ENCODE measurements at places on chromosomes 1 and 21.

- DNase-seq, result no peak
Observed at GRCh38 chr1:19770436-19771190, 29.1 kb downstream of the TMCO4 start.

- DNase-seq, result no peak
Observed at GRCh38 chr1:206737729-206738201, 32.8 kb upstream of the IL19 start.

DNA sequence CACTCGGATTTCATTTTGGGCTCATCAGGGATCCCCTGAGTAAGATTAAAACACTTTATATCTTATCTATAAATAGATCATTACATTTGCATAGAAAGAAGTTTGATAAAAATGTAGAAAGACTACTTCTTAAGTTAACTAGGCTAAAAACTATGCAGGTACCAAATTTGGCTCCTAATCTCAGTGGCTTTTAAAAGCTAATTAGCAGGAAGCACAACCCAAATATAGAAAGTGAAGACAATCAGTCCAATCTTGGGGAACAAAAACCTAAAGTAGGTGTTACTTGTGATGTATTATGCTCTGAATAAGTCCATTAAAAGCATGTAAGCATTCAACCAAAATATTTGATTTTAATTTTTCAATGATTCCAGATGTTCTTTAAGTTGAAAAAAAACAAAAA lies 35.4 kb downstream of the SMYD3 start:
- no peak for DNase-seq

GRCh38 chr1:62285984-62286785 lies 33.0 kb downstream of the KANK4 start:
- DNase-seq, result no peak

GRCh38 chr1:55860798-55861519 lies 645.8 kb upstream of the USP24 start:
- no peak for DNase-seq

DNA sequence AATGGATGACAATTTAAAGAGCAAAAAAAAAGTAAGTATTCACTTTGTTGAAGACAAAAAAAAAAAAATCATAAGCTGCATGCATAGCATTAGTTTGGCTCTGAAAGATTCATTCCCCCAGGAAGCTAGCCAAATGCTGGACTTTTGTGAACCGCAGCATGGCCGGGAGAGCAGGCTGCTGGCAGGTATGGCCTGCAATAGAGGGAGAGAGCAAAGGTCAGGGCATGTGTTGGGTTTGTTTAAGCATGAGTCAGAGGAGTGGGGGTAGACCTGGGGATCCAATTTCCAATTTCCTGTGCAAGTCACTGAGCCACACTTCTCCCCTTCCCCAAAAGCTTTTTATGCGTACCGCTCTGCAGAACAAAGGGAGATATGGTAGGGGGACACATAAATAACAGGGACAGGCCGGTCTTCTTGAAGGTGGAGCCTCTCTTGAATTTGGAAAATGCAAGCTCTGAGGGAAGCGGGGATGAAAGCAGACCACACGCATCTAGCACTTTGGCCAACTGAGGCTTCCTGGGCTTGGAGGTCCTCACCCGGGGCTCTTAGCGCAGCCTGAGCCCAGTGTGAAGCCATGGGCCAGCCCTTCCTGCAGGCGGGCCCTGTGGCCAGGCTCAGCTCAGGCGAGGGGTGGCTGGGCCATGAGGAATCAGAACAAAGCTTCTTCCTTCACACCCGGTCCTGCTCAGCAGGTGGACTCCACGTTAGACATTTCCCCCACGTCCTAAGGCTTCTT lies 171.1 kb downstream of the TOMM20 start:
- no peak for DNase-seq

GRCh38 chr1:223331301-223331700 lies 32.7 kb downstream of the SUSD4 start:
- no peak for DNase-seq

GRCh38 chr1:217524787-217525520 lies 105.9 kb downstream of the GPATCH2 start:
- no peak for DNase-seq

- no peak for DNase-seq
Observed at GRCh38 chr1:151373196-151373595, 691 bp upstream of the SELENBP1 start.

DNA sequence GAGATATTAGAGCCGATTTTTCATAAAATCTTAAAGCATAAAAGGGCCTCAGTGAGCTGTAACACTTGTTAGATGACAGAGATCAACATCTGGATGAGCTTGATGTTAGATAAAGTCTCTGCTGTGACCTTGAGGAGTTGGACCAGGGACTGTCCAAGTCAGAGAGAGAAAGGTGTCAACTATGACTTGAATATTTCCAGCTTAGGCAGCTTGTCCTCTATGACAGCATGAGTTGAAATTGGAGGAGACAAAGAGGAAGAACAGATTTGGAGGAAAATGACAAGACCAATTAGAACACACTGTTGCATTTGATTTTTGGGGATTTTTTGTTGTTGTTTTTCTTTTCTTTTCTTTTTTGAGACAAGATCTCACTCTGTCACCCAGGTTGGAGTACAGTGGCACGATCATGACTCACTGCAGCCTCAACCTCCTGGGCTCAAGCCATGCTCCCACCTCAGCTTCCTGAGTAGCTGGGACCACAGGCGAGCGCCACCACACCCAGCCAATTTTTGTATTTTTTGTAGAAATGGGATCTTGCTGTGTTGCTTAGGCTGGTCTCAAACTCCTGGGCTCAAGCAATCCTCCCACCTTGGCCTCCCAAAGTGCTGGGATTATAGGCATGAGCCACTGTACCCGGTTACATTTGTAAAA lies 35.3 kb upstream of the CLIC4 start:
- DNase-seq, result no peak

- no peak for DNase-seq
Observed at GRCh38 chr1:229410692-229411433, 23.0 kb downstream of the ACTA1 start.

- no peak for DNase-seq
Observed at GRCh38 chr21:43301409-43302061, 125.4 kb downstream of the SIK1 start.

DNA sequence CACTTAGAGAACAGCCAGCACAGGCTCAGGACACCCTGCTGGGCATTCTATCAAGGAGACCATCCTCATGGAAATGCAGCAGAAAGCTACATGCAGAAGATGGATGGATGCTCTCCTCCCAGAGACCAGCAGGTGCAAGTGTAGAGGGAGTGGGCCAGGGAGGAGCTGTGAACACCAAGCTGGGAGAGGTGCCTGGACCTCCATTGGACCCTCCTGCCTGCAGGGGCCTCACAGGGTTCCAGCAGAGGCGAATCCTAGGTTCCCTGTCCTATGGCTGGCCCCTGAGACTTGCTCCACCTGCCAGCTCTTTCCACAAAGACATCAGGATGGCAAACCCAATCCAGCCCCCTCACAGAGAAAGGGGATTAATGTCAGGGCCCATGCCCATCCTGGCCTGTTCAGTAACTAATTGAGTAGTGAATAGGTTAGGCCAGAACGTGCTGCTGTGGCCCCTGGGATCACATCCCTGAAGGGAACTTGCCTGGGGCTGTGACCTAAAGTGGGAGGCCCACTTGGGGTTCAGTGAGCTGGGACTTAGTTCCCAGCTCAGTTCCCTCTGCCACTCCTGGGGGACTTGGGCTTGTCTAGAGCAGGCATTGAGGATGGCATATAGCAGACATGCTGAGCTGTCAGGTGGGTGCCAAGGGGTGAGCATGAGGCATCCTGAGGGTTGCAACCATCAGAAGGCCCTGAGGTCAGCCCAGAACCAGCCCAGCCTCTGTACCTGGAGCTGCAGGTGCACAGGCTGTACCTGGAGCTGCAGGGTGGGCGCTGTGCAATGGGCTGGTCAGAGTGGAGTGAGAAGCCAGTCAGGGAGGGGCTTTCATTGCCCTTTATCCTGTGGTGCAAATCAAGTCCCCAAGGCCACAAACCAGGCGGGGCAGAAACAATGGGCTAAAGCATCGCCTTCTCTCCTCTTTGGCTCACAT lies 22.9 kb upstream of the ZNF678 start:
- no peak for DNase-seq

- no peak for DNase-seq
Observed at GRCh38 chr1:107637101-107637500, 327.9 kb downstream of the VAV3 start.

DNA sequence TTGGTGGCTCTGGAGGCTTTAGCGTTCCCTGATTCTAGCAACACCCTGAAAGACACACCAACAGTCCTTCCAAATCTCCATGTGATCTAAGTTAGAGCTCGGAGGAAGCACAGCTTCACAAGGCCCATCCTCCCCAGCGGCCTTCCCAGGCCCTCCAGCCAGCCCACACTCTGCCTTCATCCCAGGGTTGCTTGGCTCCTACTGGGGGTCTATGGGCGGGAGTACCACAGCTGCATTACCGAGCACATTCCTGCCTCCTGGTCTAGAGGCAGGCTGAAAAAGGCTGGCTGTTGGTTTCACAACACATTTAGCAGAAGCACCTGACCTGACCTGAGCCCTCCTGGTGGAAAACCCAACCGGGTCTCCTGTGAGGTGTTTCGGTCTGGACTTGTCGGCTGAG lies 54.7 kb upstream of the TRIM67 start:
- DNase-seq, result no peak

- DNase-seq, result no peak
Observed at GRCh38 chr1:13918862-13919261, 218.9 kb downstream of the PRDM2 start.

- DNase-seq, result no peak
Observed at GRCh38 chr1:182875889-182876288, 36.7 kb downstream of the DHX9 start.

DNA sequence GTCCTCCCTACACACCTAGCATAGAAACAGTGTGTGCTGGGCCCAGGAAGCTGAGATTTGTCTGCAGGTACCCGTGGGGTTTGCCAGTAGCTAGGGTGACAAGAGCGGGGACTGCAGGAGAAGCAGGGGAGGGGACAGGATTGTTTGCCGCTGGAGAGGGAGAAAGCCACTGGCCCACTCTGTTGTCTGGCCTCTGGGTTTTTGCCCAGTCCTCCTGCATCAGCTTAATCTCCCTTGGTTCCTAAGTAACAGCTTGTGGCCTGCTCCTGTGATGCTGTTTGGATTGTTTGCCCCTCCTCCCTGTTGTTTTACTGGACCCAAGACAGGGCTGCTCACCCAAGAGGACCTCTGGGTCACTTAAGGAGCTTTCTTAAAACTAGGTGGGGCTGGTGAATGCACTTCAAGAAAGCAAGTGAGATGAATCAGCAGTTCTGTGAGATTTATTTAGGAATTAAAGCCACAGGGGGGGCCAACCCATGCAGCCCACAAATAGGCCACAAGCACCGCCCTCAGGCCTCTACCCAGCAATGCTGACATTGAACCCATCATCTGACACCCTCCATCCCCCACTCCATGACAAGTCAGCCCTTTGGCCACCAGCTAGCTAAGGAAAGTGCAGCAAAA lies 142.8 kb downstream of the ZZZ3 start:
- DNase-seq, result no peak

GRCh38 chr1:169110689-169111447 lies 4.4 kb downstream of the ATP1B1 start:
- DNase-seq, result no peak

GRCh38 chr1:16260814-16261213 lies 23.8 kb upstream of the CPLANE2 start:
- DNase-seq, result no peak

DNA sequence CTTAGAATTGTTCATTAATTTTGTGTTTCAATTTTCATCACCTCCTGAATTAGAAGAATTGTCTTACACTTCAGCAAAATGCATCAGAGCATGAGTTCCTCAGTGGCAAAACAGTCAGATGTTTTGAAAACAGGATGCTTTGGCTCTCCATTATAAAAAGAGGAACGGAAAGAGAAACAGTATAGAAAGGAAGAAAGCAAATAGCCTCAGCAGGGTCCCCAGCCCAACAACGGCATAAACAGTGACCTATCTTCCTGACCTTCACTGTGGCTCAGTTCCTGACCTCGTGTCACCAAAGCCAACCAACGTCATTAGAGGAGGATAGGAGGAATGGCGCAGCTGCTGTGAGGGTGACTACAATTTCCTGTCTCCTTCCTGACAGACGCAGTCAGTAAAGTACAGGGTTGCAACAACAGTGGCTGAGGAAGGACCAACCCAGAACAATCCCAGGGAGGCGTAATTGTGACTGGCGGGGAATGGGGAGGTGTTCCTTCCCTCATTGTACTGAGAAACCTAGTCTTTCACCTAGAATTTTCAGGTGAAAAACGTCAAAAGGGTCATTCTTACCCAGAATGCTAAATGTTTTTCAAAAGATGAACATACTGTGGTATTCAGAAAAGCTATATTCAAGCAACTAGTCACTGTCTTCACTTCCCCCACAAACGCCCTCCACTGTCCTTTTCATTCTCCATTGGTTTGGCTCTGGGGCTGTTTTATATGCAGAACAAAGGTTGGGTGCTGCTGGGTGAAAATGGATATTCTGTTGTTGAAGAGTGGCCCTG lies 197.9 kb upstream of the SGIP1 start:
- peak; percentile 54 for DNase-seq

- DNase-seq, result no peak
Observed at GRCh38 chr1:54018635-54019034, 649 bp upstream of the LDLRAD1 start.

DNA sequence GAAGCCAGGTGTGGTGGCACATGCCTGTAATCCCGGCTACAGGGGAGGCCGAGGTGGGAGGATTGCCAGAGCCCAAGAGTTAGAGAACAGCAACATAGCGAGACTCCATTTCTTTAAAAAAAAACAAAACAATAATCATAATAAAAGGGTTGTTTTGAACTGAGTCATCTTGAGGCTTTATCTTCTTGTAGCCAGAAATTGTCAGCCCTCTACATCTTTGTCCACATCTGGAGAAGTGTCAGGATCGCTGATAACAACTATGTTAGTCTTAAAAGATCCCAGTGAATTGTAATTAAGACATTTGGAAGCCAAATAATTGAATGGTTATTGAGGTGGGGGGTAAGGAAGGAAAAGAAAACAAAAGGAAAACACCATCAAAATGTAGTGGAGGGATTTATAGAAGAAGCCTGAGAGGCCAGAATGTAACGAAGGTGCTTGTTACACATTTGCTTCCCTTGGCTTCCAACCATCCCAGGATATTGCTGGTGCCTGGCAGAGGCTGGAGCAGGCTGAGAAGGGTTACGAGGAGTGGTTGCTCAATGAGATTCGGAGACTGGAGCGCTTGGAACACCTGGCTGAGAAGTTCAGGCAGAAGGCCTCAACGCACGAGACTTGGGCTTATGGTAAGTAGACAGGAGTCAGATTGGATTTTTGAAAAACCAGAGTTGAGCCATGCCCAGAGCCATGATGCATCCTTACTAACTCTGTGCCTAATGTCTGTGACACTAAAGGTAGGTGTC lies 52.5 kb upstream of the MTR start:
- DNase-seq, result no peak

DNA sequence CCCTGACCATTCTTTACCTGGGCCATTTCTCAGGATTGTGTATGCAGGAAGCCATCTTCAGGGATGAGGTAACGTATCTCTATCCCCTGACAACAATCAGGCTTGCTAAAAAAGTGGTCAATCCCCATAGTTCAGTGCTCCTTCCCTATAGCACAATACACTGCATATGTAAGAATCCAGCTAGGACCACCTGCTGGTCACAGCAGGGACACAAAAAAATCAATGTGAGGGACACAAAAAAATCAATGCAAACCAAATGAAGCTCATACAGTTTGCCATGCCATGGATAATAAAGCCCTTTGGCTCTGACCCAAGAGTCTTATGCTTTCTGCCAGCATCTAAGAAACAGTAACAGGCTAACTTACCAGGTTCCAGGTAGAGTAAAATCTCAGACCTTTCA lies 16.3 kb downstream of the ACBD6 start:
- no peak for DNase-seq

All from stimulated activated CD4-positive, alpha-beta T cell treated with anti-CD3 and anti-CD28 coated beads, Interleukin-15, amount 100 ng/mL, for 48 hours (primary cell).